Memory B cell (primary cell): ENCODE measurements at places on chromosomes 3 and 15.

GRCh38 chr3:60001369-60001768 is 951.5 kb upstream of the CFAP20DC start:
- H3K36me3 ChIP-seq = peaks cover 2% of the 10 kb centered on the region
- H3K4me1 ChIP-seq = no peaks in the 10 kb centered on the region
- H3K27me3 ChIP-seq = peaks cover 3% of the 10 kb centered on the region
- no peak for DNase-seq

DNA sequence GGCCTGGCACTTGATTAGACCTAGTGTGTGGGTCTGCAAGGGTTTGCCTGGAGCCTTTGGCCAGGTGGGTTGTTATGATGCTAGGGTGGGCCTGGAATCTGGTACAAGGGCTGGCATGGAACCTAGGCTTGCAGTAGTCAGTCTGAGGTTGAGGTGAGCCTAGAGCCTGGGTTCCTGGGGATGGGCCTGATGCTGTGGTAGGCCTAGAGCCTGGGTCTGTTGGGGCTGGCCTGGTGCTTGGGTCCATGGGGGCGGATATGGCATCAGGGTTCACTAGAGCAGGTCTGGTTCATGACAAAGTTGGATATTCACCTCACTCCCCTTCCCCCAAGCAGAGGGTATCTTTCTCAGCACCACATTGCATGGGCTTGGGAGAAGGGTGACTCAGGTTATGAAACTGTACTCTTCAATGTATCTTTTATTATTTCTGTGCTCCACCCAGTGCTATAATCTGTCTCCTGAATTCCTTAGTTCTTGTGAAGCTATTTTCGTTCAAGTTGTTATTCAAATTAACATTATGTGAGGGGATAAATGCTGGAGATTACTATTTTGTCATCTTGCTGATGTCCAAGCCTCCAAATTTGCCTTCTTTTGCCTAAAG is 274.4 kb downstream of the NFKBIZ start:
- DNase-seq = no peak
- H3K4me3 ChIP-seq = no peak overlapping the region
- no peaks in the 10 kb centered on the region for H3K27me3 ChIP-seq
- H3K27ac ChIP-seq = no peak overlapping the region
- H3K36me3 ChIP-seq = peaks cover 5% of the 10 kb centered on the region

GRCh38 chr3:9087831-9088413 is 124.7 kb upstream of the RAD18 start:
- DNase-seq = no peak
- peaks cover 6% of the 10 kb centered on the region for H3K27me3 ChIP-seq
- no peaks in the 10 kb centered on the region for H3K36me3 ChIP-seq
- no peak overlapping the region for H3K4me3 ChIP-seq
- H3K27ac ChIP-seq = no peak overlapping the region

- peaks cover 6% of the 10 kb centered on the region for H3K27me3 ChIP-seq
- no peak overlapping the region for H3K4me3 ChIP-seq
- no peak overlapping the region for H3K27ac ChIP-seq
- no peak for DNase-seq
- no peaks in the 10 kb centered on the region for H3K4me1 ChIP-seq
These were observed 651.0 kb upstream of the TGFBR2 start for GRCh38 chr3:29955413-29955812.

- H3K4me3 ChIP-seq = no peak overlapping the region
- H3K36me3 ChIP-seq = no peaks in the 10 kb centered on the region
- no peak for DNase-seq
- H3K27me3 ChIP-seq = peaks cover 14% of the 10 kb centered on the region
- H3K4me1 ChIP-seq = peaks cover 5% of the 10 kb centered on the region
These were observed 16.4 kb downstream of the CHST13 start for GRCh38 chr3:126540342-126540849.
